NCI-H2081 (cell line): ENCODE measurements at places on chromosomes 4 and X.

- no peak for DNase-seq
Observed at GRCh38 chrX:100870527-100870926, 3.6 kb downstream of the NOX1 start.

DNA sequence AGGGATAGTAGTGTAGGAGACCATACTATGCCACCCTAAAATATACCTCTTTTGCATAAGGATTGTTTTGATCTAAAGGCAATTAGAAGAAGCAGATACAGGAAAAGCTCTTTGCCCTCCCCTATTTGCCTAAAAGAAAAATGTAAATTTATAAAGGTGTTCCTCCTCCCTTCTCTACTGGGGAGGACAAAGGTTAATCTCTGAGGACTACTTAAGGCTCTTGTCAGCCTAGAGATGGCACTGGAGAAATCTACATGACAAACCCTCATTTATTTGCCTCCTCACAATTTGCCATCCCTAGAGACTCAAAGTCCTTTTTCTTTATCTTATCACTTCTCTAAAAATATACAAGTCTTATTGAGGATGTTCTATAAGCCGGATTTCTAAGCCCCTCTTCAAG is 1021.8 kb downstream of the STPG2 start:
- DNase-seq = no peak

GRCh38 chrX:47216393-47216925 is 2.0 kb upstream of the CDK16 start:
- DNase-seq = no peak

GRCh38 chrX:130887376-130887775 is 15.6 kb downstream of the ENOX2 start:
- no peak for DNase-seq

DNA sequence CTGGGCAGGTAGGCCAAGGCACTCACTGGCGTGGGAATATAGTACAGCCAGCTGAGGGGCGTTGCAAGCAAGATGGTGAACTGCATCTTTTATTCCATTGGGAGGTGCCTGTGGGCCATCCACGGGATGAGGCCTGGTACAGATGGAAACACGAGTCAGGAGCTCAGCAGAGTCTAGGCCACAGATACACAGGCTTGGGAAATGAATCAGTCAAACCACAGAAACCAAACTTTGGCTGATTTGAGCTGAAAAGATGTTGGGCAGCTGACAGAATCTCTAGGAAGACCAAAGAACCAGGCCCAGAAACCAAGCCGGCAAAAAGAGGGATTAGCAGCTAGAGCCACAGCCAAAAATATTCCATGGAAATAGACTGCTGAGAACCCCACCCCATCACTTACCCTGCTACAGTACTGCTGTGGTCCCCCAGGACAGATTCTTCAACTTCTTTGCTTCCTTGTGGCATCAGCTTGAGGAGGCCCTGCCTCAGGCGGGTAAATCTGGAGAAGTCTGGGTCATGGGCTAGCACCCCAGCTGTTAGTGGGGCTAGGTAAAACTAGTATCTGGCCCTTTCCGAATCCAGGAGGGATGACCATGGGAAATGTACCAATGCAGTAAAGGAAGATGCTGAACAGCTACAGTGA is 75.4 kb downstream of the TMEM131L start:
- DNase-seq = no peak

DNA sequence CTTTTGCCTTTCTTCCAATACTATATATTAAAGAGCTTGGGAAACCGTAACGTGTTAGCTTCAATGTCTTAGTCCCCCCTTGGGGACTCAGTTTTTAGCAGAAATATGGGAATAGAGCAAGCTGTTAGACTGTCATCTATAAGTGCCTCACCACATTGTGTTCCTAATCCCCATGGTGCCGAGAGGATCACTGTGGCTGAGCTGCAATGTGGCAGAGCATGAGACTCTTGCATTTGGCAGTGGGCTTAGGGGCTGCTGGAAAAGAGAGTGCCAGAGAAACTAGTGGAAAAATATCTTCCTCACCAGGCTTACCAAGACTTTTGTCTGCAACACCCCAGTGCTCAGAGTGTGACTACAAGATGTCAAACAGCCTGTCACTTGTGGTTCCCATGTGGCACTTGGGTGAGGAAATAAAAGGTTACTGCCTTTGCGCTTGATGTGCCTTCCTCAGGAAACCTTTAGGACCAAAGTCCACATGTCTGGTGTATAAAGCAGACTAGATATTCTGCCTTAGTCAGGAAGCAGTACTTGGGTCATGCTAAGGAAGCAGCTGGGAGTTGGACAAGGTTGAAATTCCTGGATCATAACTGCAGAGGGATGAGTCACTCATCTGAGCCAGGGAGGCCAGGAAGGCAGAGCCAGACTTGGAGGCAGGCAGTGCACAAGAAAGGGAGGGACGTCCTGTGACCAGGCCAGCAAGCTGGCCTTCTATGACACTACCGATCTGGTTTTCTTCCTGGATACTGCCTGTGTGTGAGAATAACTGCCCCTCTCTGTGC is 9.7 kb upstream of the MAGEA4 start:
- no peak for DNase-seq

- DNase-seq = no peak
Observed at GRCh38 chr4:27398631-27399310, 538.1 kb downstream of the STIM2 start.

GRCh38 chrX:40468033-40468846 is 112.5 kb upstream of the ATP6AP2 start:
- DNase-seq = peak; percentile 49

DNA sequence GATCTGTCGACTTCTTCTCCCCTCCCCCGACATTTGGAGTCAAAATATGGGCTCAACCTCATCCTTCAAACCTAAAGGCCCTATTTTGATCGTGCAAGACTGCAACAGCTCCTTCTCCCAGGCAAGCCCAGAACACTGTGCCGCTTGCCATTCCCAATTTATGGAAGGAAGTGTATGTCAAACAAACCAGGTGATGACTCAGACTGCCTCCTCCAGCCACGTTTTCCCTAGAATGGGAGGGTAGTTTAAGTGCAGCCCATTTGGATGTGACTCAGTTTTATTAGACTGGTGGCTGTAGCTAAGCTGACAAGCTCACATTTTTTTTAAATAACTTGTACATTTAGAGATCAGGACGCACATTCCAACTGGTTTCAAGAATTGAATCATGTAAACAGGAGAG is 570.4 kb upstream of the DIPK2B start:
- DNase-seq = peak; percentile 4

DNA sequence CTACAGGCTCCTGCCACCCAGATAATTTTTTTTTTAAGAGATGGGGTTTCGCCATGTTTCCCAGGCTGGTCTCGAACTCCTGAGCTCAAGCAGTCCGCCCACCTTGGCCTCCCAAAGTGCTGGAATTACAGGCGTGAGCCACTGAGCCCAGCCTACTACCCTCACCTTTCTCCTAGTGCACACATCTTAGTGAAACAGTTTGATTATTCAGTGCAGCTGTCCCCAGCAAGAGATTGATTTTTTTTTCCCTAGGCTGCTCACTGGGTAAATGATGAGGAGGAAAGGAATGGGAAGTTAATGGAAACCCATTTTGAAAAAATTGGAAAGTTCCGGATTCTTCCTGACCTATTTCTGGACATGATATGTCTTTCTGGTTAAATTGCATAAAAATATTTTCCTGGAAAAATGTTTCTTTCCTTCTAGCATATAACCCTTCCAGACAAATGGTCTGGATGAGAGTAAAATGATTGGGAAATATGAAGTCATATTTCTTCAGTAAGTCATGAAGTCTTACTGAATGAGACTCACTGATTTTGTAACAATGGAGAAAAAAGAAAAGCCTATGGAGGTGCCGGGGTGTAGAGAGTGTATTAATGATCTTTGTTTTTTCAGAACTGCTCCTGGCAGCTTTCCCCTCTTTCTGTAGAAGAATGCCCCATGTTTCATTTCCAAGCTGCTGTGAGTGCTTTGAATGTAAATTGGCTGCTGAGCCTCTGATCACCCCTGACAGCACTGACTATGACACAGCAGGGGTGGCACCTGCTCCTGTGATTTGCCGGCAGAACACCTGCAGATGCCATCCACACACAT is 19.5 kb upstream of the ZNF41 start:
- peak; percentile 76 for DNase-seq

DNA sequence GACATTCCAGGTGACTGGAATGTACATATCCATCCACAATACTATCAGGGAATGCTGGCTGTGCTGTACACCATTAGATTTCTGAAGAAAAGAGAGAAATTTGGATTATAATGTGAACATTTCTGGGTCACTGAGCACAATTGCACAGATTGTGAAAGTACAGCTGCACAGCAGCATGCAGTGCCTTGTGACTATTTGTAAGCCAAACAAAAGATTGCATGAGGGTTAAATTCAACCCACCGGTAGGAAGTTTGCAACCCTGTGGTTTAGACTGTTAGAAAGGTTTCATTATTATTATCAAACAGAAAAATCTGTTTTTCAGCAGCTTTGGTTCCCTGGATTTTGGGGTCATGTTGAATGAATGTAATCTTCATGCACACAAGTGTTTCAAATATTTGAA is 24.5 kb downstream of the DDIT4L start:
- DNase-seq = no peak

GRCh38 chrX:110032534-110033147 is 29.7 kb downstream of the TMEM164 start:
- DNase-seq = peak; percentile 61

DNA sequence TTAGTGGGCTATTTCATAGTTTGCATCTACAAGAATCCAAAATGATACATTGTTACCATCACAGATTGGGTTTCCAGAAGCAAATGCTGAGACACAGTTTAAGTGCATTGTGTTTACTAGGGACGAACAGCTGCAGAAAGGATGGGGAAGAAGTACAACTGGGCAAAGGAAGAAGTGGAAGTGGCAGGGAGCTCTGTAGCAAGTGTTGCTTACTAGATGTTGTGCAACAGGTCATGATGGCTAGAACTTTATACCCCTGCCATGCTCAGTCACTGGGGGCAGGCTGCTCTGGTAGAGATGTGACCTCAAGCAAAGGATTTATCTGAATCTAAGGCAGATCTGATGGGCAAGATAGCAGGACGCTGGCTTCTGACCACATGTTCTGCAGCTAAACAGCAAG is 76.1 kb upstream of the EMCN start:
- no peak for DNase-seq

GRCh38 chrX:137352101-137352660 is 213.7 kb upstream of the ZIC3 start:
- no peak for DNase-seq

DNA sequence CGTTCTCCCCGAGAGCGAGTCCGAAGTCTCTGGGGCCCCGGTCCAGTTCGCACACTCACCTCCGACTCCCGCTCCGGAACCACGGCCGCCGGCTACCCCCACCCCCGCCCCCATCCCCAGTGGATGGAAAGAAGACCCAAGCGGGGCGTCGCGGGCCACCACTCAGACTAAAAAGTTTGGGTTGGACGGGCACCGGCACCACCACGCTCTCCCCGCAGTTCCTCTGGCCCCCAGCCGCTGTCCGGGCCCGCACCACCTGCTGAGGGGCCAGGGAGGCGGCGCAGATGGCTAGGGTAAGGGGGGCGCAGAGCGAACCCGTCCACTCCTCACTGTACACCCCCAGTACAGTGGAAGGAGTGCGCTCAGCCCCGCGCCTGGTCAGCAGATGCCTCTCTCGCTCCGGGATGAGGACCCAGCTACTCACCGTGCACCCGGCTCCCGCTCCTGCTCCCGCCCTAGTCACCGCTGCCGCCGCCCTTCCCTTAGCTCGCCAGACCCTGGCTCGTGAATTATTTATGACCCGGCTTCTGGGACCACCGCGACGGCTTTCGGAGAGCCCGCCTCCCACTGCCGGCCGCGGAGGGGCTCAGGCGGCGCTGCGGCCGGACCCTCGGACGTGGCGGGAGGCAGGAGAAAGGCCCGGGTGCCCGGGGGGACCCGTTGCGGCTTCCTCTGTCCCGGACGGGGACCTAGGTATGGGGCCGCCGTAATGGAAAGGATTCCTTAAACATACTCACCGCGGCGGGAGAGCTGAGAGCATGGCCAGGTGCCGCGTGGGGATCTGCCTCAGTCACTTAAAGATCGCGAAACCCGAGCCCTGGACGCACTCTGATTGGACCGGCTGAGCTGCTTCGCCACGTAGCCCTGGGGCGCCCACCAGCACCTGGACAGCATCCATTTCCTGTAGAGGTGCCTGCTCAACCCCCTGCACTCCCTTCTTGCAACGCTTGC is at the start of gene PROM1:
Gene PROM1, minus strand, starts transcription at position 783 of the 951 bp plus-strand sequence. CDS start 8,117 bp downstream, outside the sequence.
- DNase-seq = peak; percentile 83

- no peak for DNase-seq
Observed at GRCh38 chrX:46965125-46965758, 53.0 kb downstream of the JADE3 start.

DNA sequence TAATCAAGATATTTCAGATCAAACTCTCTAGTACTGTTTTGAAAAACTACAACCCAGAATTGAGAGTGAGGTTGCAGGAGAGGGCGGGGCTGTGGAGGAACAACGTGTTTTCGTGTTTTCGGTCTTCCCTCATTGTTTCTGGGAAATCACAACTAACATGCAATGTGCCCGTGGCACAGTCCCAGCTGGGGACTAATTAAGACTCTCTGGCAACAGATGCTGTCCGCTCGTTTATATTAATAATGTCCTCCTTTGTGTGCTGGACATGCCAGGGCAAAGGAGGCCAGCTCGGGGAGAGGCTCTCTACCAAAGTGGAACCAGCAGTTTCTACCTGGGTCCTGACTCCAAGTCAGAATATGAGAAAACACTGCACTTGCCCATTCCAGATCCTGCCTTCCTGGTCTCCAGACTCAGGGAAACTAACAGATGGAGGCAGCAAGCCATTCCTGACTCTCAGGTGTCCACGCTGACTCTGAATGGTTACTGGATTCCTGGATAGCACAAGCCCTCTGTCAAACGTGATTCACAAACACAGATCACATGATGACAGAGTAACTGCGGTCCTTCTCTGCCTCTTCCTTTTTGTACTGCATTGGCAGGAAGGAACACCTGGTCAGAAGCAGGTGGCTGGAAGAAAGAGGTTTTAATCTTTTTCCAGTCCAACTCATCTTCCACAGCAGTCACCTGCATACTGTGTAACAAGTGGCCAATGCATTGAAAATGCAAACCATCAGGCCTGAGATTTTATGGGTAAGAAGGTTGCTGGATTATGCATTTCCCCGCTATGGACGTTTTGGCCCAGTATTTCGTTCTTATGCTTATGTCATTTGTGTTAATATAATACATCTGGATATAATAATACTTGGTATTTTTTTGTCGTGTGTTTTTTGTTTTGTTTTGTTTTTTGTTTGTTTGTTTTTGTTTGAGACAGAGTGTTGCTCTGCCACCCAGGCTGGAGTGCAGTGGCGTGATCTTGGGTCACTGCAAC is 65.0 kb downstream of the COQ2 start:
- DNase-seq = peak; percentile 62

GRCh38 chr4:1334579-1334895 is 12.5 kb upstream of the UVSSA start:
- DNase-seq = no peak

GRCh38 chr4:152591876-152592275 is 56.0 kb upstream of the FBXW7 start:
- no peak for DNase-seq

DNA sequence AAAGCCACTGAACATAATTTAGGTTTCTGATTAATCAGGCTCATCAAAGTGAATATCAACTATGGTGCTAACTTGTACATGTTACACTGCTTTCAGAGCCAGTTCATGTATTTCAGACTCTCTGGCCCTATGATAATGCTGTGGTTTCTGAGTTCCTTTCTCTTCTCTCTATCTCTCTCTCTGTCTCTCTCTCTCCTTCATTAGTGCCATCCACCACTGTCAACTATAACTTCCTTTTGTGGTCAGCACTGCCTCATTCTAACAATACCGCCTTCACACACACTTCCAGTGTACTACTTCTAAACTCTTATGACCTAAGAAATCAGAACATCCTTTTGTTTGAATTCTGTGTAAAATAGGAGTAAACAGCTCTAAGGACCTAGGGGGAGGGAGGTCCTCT is 907.1 kb downstream of the RPA4 start:
- no peak for DNase-seq
